ENCODE measurements at places on chromosomes 12 and 14. TPM values are rescaled to one million over a fixed set of nuclear protein-coding genes. Genes with fewer than 3 reads are reported as not detected.

Gene GARIN6
- total RNA-seq: not detected

Gene OVCH1
- total RNA-seq: not detected

Gene C12orf50
- total RNA-seq: not detected

Gene PAPOLA
- 129 TPM for total RNA-seq

Gene MGAT4C
- 0.22 TPM for total RNA-seq

Gene CALM1
- total RNA-seq: 147 TPM

Gene ITGA7
- total RNA-seq: 167 TPM

Gene TDRD9
- 0.98 TPM for total RNA-seq

Gene RNF212B
- total RNA-seq: not detected

Gene SCNN1A
- total RNA-seq: 15.9 TPM

Gene OASL
- 0.20 TPM for total RNA-seq

Gene BCL11B
- 0.30 TPM for total RNA-seq

Gene ENDOU
- total RNA-seq: 0.30 TPM

Gene MANSC4
- total RNA-seq: 1.5 TPM

Gene GLIPR1L1
- not detected for total RNA-seq

Gene TAS2R8
- not detected for total RNA-seq

All from tibial nerve (tissue), 4 donors.